Activated CD4-positive, alpha-beta T cell treated with anti-CD3 and anti-CD28 coated beads, Interleukin-2, amount 50 U/mL, for 24 hours (primary cell): ENCODE measurements at places on chromosomes 4 and X.

DNA sequence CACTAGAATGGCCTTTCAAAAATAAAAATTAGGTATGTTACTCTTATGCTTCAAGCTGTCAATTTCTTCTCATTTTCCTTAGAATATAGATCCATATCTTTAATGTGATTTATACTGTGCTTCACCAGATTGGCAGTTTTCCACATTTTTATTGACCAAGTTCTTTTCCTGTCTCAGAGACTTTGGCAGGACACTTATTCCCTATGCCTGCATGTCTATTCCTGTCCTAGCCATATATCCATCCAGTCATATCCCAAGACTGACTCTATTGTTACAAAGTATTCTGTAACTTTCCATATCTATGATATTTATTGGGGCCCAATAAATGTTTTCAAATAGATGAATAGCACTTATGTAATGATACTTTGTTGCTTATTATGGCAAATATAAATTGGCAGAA lies 450.7 kb downstream of the GASK1B start:
- DNase-seq = no peak

- no peak for DNase-seq
Measured at GRCh38 chr4:1171311-1172227, 814 bp downstream of the SPON2 start.

DNA sequence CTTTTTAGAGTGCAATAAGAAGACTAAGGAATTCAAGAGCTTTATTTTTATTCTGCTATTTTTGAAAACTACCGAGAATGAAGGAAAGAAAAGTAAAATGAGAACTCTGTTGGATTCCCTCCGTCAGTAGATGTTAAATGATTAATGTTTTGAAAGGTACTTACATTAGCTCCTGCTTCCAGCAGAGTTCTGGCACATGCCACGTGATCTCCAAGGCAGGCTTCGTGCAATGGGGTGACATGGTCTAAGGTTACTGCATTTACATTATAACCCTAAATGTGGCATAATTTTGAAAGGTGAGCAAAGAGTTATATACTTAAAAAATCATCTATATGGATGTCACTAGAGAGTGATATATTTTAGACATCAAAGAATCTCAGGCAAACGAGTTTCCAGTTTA lies 26.8 kb upstream of the SPATA4 start:
- no peak for DNase-seq

DNA sequence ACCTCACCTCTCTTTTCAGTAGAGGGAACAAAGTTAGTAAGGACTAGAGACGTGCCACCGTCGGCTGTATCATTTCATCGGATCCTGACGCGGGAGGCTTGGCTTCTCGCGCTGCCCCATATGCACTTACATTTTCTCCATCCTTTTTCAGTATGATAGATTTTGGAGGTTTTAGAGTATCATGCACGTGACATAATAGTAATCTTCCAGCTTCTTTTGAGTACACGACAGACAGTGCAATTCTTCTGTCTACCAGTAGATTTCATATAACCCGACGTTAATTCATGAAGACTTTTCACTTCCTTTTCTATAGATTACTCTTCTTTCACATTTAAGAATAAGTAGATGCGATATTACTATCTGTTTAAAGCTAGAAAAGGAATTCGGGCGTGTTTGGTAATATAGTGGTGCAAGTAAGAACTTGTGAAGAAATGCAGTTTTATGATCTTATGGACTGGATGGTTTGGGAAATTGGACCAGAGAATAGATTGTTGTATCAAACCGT lies 1.0 kb downstream of the CDS1 start:
- DNase-seq = no peak

GRCh38 chr4:170591076-170591475 lies 501.3 kb upstream of the AADAT start:
- DNase-seq = no peak

- DNase-seq = no peak
Measured at GRCh38 chrX:104284507-104284906, 29.8 kb upstream of the ESX1 start.

DNA sequence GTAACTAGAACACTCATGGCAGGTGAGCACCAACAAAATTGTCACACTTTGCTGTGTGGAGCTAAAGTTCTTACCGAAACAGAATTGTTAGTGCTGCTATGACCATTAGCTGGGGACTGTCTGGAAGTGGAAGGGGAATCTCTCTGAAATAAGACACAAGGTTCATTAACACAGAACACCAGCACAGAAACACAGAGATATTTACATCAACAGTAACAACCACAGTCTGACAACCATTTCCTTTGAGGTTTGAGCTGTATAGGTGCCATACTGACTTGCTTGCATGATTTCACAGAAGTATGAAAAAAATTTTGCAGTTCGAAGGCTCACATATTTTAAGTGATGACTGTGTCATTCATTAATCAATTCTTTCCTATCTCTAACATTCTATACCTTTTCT lies 109.8 kb downstream of the NYX start:
- DNase-seq = no peak
